ENCODE measurements at places on chromosomes 4 and X.

DNA sequence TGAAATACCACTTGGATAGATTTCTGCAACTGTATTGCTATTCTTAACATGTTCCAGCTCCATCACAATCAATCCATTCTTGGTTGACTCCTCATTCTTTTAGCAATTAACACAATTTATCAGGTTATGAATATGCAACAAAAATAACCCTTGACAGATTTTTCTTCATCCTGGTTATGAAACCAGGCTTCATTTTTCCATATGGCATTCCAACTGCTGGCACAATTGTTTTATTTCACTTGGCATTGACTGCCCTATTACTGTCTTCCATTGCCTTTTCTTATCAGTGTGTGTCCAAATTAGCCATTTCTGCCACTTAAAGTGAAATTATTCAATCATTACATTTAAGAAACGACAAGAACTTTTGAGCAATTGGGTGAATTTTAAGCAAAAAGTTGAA, 388.8 kb upstream of the EPHA5 start:
- DNase-seq, result no peak

GRCh38 chr4:76214177-76214675, 602 bp upstream of the SCARB2 start:
- no peak for DNase-seq

GRCh38 chr4:169664615-169665014, 44.2 kb downstream of the CLCN3 start:
- DNase-seq, result no peak

- DNase-seq, result no peak
Observed at GRCh38 chr4:84167564-84167963, 331.5 kb downstream of the NKX6-1 start.

GRCh38 chr4:70571772-70572171, 20.3 kb upstream of the AMBN start:
- DNase-seq, result no peak

GRCh38 chrX:144918936-144919335, 328.4 kb upstream of the SPANXN1 start:
- no peak for DNase-seq

GRCh38 chr4:147754037-147754445, 22.2 kb downstream of the ARHGAP10 start:
- DNase-seq, result no peak
